Fibroblast of lung (primary cell): ENCODE measurements at places on chromosomes 3 and 15. TPM values are rescaled to one million over a fixed set of nuclear protein-coding genes. Genes with fewer than 3 reads are reported as not detected.

The MYD88 gene
- 22.1 and 27.9 TPM in 2 replicates for polyA plus RNA-seq

The LXN gene
- 162 and 172 TPM in 2 replicates for polyA plus RNA-seq

The TGM5 gene
- 0.03 TPM in 1 of 2 replicates, not detected in the other for polyA plus RNA-seq

The GP5 gene
- polyA plus RNA-seq, result 0.02 and 0.06 TPM in 2 replicates

The CLEC3B gene
- polyA plus RNA-seq, result 49.2 and 87.2 TPM in 2 replicates

The NIT2 gene
- polyA plus RNA-seq, result 42.6 and 53.8 TPM in 2 replicates

The ISG20 gene
- polyA plus RNA-seq, result 2.2 TPM in 2 replicates

The HRG gene
- not detected in 2 replicates for polyA plus RNA-seq

The SLC24A5 gene
- not detected in 2 replicates for polyA plus RNA-seq

The AP3S2 gene
- polyA plus RNA-seq, result 44.5 and 54.4 TPM in 2 replicates
